ENCODE measurements at places on chromosomes 11 and 22. TPM values are rescaled to one million over a fixed set of nuclear protein-coding genes. Genes with fewer than 3 reads are reported as not detected.

Gene PTPRJ
- total RNA-seq, result 10.3 TPM

Gene KCTD14
- total RNA-seq, result 2.8 TPM

Gene OR52A1
- total RNA-seq, result not detected

Gene SSTR3
- 0.36 TPM for total RNA-seq

Gene DERL3
- total RNA-seq, result not detected

Gene SEPTIN3
- total RNA-seq, result 1.1 TPM

Gene UPK3A
- not detected for total RNA-seq

Gene NOX4
- total RNA-seq, result 36.3 TPM

DNA sequence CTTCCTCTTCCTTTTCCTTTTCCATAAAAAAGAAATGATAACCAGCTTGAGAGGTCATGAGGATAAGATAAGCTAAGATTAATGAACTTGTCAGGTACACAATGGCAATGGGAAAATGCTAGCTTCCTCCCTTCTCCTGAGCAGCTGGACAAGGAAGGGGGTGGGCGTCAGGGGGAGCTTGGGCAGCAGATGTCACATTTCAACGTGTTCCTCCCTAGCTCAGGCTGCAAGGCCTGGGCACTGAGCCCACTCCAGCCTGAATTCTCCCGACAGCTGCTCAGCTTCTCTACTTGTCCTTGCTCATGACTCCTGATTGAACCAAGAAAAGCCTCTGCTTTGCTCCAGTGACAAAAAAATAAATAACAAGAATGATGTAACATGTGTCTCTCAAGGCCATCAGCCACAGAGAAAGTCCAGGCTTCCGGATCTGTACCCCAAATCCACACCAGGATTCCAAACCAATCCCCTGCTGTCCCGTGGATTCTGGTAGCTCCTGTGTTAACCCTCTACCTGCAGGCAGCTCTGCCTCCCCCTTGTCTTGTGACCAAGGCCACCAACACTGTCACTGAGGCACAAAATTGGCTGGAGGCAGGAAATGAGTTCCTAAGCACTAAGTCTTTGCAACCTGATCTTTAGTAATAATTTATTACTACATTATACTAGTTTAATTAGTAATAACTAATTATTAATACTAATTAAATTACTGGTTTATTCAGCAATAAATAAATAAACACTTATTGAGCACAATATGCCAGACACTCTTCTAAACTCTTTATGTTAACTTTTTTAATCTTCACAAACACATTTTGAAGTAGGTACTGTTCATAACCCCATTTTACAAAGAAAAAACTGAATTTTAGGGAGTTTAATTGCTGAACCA is 146.5 kb downstream of the CCDC34 start:
- DNase-seq, result peak; percentile 86

DNA sequence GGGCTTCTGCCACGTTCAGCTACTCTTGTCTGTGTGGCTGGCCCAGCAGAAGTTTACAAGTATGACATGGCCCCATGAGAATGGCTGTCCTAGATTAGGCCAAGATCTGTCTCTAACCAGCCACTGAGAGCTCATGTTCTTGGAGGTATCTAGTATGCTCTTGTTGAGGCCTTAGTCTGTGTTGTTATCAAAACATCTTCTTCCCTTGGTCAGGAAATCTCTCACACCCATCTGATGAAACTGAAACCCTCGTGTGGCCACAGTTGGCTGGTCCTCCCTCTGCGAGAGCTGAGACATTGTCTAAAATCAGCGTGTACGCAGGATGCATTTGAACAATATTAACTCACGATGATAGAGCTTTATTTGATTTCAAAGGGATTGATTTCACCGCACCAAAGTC is 109.0 kb upstream of the NNMT start:
- DNase-seq, result no peak

- peak; percentile 44 for DNase-seq
Measured at GRCh38 chr22:38950527-38951295, 6.7 kb upstream of the APOBEC3A start.

GRCh38 chr22:34108168-34108567 is 187.9 kb upstream of the LARGE1 start:
- no peak for DNase-seq

- DNase-seq, result no peak
Measured at GRCh38 chr22:46238541-46238940, 11.6 kb downstream of the CDPF1 start.

GRCh38 chr11:117023178-117023577 is 75.0 kb downstream of the SIK3 start:
- no peak for DNase-seq

DNA sequence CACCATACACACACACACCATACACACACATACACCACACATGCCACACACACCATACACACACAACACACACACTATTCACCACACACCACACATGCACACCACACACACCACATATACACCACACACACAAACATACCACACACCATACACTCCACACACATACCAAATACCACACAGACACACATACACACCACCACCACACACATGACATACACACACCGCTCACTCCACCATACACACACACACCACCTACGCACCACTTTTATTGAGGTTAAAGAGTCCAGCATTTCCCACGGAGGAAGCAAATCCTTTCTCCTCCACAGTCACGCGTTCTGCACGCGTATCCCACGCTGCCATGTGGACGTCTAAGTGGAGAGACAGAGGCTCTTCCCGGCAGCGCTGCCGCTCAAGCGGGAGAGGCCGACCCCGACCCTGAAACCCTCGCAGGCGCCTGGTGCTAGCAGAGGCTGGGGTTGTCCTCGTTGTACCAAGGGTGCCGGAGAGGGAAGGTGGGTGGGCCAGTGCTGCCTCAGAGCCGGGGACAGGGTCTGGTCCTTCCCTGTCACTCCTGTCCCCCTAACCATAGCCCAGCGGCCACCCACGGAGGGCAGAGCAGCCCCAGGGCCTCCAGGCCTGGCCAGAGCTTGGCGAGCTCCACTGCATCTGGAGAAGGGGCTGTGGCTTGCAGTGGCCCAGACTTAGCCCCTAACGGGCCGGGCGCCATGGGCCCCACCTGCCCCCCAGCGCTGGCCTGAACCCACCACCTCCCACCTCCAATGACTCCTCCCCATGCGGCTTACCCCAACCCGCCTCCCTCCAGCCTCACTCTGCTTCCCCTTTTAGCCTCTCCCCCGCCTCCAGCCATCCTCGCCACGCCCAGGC is 1495.0 kb downstream of the BRD1 start:
- DNase-seq, result no peak

- DNase-seq, result no peak
Measured at GRCh38 chr11:9180784-9181183, 84.4 kb downstream of the DENND5A start.

DNA sequence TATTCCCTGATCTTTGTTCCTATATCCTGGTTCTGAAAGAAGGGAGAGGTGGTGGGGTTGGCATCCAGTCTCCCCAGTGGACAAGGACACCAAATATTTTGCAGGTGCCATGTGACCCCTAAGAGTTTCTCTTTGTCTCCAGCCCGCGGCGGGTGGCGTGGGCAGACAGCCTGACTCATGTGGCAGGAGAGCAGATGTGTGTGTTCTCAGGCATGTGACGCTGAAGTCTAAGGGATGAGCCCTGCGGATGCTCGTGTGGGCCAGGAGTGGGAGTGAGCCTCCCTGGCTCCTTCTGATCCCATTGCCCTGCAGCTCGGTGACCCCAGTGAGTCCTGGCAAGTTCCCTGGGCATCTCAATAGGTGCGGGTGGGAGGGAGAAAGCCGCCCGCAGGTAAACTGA is 94.8 kb upstream of the TBCEL start:
- DNase-seq, result no peak

- no peak for DNase-seq
Measured at GRCh38 chr11:96311120-96311568, 31.9 kb downstream of the MAML2 start.

GRCh38 chr11:77269484-77270123 is 31.9 kb downstream of the GDPD4 start:
- no peak for DNase-seq

- DNase-seq, result peak; percentile 62
Measured at GRCh38 chr11:65436412-65437032, 13.9 kb downstream of the NEAT1 start.

- DNase-seq, result no peak
Measured at GRCh38 chr22:42892571-42893316, 35.7 kb upstream of the ARFGAP3 start.

- DNase-seq, result no peak
Measured at GRCh38 chr11:2269601-2270321, 627 bp downstream of the ASCL2 start.

DNA sequence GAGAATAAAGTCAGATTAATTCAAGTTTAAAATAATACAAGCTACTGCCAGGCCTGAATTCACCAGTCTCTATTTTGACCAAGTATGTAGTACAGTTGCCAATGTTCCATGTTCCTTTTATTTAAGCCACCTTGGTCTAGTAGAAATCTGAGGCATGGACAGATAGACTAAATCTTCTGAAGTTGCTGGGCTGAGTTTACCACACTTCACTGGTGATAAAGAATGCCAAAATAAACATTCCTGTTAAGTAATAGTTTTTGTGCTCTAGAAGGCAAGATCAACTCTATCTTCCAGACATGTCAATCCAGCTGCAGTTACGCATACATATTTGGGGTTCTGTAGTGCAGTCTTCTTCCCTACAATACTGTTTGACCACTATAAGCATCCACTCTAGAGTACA is 83.9 kb upstream of the C11orf87 start:
- DNase-seq, result no peak

- DNase-seq, result no peak
Measured at GRCh38 chr11:104812103-104812788, 86.0 kb downstream of the CASP12 start.

GRCh38 chr11:2453436-2453835 is 8.6 kb downstream of the KCNQ1 start:
- DNase-seq, result no peak

DNA sequence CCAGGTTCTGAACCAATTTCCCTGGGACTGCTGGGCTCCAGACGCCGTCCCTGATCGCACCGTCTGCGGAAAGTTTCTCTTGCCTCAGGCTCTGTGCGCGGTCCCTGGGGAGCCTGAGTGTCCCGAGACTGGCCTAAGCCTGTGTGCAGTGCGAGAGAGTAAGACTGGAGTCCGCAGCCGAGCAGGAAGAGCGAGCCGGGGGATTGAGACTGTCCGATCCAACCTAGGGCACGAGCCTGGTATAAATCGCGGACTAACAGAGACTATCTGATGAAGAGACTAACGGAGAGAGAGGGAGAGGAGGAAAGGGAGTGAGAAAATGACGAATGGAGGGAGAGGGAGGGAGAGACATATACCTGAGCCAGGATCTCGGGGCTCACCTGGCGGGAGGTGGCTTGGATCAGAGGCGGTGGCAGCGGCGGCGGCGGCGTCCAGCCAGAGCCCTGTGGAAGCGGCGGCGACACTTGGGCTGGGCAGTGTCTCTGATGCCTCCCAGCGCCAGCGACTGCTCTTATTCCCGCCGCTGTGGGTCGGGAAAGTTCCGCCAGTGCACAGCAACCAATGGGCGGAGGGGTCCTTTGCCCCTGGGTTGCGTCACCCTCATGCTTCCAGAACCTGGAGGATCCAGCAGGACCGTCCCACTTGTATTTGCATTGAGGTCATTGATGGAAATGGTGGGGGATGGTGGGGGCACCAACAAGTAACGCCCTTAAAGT is at the start of gene CALCA:
TSS of gene CALCA (minus strand) at position 487 of the 716 bp plus-strand sequence. CDS start 1,159 bp downstream, outside the sequence.
- no peak for DNase-seq

DNA sequence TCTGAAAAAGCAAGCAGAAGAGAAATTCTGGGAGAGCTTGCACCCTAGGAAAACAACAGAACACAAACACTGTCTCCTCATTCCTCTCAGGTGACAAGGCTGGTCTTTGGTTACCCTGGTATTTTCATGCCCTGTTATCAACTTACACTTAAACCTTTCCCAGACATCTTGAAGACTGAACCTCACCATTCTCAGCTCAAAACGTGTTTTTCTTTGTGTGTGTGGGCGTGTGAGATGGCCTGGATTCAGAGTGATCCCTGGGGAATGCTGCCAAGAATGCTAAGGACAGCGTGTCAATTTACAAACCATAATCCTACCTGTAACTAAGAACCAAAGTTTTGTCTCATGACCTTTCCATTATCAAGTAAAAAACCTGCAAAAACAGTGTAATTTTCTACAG is 33.3 kb downstream of the ELF5 start:
- no peak for DNase-seq

- peak; percentile 55 for DNase-seq
Measured at GRCh38 chr11:1232021-1232882, 9.4 kb downstream of the MUC5B start.

DNA sequence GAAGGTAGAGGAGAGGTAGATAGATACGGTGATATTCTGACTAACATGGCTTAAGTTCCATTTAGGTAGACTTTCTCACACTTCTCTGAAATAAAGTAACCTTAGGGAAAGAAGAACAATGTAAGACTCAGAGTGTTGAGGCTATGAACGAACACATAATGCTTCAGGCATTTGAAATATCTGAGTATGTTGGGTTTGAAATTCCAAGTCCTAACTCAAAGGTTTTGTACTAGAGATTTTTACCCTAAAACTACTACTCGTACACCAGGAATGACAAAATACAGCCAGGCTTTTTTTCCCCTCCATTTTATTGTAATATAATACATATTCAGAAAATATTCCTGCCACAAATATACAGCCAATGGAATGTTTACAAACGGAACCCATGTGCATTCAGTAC is 592.6 kb downstream of the ETS1 start:
- no peak for DNase-seq

DNA sequence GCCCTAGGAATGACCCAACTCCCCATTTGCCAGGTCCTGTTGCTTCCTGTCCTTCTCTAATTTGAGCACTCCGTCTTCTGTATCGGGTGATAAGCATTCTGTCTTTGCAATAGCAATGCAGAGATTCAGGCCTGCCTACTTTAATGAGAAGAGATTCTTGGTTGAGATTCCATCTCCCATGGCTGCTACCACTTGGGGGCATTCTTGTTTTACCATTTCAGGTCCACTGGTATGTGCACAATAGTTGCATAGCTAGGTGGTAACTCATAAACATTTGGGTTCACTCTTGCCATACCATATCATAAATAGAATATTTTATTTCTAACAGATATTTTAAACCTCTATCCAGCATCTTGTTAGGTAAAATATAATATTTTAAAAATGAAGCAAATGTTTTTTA is 34.4 kb upstream of the CALCB start:
- DNase-seq, result no peak

- no peak for DNase-seq
Measured at GRCh38 chr22:17235149-17235655, 16.0 kb upstream of the ADA2 start.

DNA sequence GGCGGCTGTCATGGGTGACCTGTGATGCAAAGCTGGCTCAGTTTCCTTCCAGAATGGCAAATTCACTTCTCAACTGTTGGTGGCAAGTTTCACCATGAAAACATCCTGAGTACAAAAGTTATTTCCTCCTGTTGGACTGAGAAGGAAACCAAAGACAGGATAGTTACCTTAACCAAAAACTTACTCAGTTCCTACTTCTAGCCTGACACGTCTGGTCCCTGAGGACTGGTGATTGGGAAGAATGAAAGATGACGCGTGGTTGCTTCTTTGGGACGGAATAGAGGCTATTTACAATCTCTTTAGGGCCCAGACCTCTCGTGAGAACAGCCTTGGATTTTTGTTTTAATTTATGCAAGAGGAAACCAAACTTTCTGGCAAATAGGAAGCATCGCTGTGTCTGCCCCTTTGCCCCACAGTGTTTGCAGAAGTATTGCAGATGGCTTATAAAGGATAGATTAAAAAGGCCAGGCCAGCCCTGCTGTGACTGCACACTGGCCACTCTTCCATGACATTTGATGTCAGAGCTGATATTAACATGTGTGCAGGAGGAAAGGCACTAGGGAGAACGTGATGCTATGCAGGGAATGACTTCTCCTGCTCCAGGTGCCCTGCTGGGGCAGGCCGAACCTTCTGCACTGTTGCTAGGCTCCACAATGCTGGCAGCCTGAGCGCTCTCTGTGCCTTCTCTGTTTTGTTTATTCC is 7.6 kb downstream of the VPS26B start:
- no peak for DNase-seq

GRCh38 chr11:106072804-106073203 is 4.3 kb downstream of the KBTBD3 start:
- no peak for DNase-seq
